MV-4-11 (cell line): ENCODE measurements at places on chromosomes 4 and X.

- no peak for DNase-seq
Observed at GRCh38 chr4:147285751-147286150, 195.1 kb upstream of the EDNRA start.

DNA sequence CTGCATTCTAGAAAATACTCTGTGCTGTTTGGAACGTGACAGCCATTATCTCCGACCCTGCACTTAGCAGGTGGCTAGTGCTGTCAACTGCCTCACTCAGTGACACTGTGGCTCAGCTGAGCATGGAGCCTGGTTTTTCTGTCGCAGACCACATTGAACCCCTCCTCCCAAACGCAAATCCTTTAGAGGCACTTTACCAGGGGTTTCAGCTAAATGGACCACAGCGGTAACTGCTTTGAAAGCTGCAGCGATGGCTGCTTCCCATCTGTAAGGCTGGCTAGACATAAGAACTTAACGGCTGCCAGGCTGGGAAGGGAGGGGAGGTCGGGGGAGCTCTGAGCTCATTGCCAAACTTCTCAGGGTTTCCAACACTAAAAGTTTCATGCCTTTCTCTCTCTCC lies 8.1 kb downstream of the SLC34A2 start:
- no peak for DNase-seq

- no peak for DNase-seq
Observed at GRCh38 chr4:54228961-54229501, at the start of gene PDGFRA. TSS of gene PDGFRA (plus strand) at chr4:54229293. CDS start at chr4:54258769, 29,476 bp downstream.

- DNase-seq = no peak
Observed at GRCh38 chrX:2717312-2717711, 26.2 kb downstream of the CD99 start.

DNA sequence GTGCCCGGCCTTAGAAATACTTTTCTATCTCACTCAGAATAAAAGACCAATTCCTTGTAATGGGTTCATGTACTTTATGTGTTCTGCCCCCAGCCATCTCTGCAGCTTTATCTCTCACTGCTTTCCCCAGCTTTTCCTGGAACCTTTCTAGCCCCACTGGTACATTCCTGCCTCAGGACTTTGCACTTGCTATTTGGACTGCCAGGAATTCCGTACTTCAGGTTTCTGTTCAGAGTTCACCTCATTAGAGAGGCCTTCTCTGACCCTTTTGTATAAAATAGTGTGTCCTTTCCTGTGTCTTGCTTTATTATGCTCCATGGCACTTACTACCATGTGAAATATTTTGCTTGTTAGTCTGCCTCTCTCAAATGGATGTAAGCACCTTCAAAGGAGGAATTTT lies 112.5 kb downstream of the PDLIM5 start:
- no peak for DNase-seq

DNA sequence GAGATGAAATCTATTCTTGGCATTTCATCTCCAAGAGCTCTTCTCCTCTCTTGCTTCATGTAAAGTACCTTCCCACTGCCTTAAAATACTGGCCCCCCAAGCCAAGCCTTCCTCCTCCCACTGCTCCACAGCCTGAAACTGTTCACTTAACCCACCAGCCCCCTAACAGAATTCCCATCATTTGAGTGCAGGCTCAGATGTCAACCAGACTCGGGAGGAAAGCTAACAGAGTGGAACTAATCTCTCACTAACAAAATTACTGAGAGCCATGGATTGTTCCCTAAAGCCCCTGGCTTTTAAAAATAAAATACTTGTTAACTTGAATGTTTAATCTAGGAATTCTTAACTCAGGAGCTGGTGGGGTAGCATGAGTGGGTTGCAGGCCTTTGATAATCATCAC lies 7.1 kb upstream of the DCUN1D4 start:
- DNase-seq = no peak

DNA sequence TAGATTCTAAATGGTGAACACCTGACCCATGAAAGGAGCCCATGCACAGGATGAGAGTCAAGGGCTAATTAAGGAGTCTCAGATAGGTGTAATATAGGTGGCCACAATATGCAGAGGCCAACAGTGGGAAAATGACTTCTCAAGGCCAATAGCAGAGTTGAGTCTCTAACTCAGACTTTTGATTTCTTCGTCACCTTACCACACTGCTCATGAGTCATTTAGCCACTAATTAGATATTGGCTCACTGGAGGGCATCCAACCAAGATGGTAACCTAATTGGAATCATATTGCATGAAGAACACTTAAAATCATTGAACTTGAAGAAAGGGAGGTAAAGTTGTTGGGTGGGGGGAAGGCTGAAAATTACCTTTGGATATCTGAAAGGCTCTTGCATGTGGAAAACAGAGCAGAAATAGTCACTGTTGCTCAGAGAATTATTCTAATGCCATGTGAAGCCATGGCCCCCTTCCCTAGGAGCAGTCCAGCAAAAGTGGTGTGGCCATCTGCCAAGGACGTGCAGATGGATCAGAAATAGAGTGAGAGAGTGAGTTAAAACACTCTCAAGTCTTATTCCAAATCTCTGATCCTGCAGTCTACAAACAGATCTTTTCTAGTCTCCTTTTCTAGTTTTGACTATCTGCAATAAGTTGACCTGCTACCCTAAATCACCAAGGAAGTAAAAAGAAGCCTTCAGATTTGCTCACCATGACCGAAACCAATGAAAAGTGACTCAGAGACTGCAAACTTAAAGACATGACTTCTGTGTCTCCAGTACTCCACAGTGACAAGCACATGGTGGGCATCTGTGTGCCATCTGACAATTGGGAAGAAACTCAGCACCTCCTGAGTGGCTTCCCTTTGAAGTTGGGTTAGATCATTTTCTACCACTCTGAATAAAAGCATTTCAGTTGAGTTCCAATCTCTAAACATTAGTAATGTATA lies 93.9 kb upstream of the C1QTNF7 start:
- DNase-seq = no peak

- DNase-seq = no peak
Observed at GRCh38 chrX:112968351-112969133, 127.9 kb upstream of the AMOT start.

DNA sequence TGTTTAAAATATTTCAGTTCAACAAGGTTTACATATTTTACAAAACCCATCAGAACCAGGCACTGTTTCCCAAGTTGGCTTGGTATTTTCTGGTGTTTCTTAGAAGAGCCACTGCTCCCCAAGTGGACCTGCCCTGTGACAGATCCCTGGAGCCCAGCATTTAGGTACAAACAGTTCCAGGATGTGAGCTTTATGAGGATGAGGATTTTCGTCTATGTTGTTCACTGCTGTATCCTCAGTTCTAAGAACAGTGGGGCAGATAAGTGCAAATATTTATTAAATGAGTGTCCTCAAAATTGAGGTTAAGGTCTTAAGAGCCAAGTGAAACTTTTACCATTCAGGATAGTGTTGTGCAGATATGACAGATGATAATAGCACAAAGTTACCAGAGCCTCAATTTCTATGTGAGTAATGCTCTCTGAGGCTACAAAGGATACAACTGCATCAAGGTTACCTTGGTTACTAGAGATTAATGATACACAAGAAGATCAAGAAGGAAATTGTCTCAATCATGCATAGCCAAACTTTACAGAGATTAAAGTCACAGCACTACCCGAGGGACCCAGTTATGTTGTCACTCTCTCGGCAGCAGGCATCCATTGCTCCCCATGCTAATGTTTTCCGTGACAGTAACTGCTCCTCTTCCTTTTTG lies 37.5 kb downstream of the ANXA3 start:
- no peak for DNase-seq

GRCh38 chrX:129981200-129981553 lies 1.3 kb upstream of the BCORL1 start:
- no peak for DNase-seq

GRCh38 chr4:59044286-59044900 lies 1934.2 kb upstream of the IGFBP7 start:
- DNase-seq = no peak

- no peak for DNase-seq
Observed at GRCh38 chr4:138438608-138439007, 196.5 kb upstream of the SLC7A11 start.

DNA sequence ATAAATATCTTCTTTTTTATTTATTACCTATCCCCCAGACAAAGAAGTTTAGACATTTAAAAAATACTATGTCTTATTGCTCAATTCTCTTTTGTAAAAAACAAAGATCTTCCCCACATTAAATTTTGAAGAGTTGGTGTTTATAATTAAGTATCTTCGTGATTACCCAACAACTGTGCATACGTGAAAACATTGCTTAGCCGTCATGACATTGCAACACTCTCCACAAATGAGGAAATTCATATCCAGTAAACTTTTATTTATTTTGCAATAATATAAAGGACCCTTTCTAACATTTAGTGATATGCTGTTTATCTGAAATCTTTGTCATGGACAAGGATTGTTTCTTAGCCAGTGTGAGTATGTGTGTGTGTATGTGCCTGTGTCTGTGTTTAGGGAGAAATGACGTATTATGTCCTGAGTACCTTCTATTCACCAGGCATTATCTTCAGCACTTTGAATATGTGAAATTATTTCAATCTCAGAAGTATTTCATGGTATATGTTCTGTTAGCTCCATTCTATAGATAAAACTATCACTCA lies 26.1 kb upstream of the EREG start:
- peak; percentile 76 for DNase-seq

GRCh38 chr4:76232681-76233080 lies 18.8 kb upstream of the FAM47E start:
- no peak for DNase-seq

DNA sequence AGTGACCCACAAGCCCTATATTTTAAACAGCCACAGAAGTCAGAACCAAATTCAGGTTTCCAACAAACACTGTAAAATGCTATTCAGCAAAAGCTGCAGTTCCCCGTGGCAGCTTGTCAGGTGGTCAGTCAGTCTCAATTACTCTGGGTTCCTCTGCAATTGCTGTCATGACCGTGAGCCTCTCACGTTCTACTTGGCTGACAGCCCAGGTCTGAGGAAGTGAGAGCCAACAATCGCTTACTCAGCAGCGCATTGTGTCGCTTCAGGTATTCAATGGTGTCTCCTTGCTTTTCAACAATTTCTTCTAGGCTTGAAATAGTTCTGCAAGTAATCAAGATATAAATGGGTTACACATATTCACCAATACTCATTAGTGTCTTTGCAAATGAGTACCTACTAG lies 25.8 kb downstream of the TRIM75 start:
- DNase-seq = peak; percentile 35

GRCh38 chrX:139113708-139114107 lies 402.2 kb upstream of the FGF13 start:
- DNase-seq = peak; percentile 65

- DNase-seq = no peak
Observed at GRCh38 chrX:130094696-130095095, 15.6 kb downstream of the ELF4 start.

DNA sequence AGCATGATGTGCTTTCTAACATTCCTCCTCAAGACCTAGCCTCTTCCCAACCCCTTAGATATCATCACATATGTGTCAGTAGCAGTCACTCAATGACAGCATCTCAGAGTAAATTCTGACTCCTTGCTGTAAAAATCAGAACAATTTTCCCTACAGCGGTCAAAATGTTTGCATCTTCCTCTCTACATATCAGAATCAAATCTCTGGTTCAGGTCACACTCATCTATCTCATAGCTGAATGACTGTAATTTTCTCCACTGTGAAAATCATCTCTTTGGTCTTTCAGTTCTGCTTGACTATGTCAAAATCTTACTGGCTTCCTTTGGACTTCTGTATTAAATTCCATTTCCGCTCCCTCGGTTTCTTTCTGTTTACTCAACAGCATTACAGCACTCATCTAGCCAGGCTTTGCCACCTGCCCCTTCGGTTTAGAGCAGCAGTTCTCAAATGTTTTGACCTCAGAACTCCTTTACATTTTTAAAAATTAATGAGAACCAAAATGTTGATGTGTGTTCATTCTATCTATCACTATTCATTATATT lies 57.3 kb downstream of the AGA start:
- DNase-seq = peak; percentile 83

- DNase-seq = no peak
Observed at GRCh38 chrX:47683184-47683828, 24.3 kb upstream of the UXT start.
